ENCODE measurements at places on chromosomes 4 and X.

DNA sequence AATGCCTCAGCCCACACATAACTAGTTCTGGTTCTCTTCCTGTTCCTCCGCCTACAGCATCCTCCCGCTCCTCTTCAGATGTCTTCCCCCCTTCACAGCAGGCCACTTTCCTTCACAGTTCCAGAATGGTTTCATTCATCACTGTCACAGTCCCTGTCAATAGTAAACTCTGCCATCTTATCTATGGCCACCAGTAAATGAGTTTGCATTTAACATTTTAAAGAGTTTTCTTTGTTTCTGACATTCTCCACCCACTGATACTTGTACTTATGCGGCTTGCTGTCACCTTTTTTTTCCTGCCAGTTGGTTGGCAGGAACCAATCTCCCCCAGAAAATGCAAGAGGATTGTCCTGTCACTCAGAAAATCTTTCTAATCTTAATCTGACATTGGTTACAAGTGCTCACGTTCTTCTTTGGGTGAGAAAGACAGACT, 114.1 kb downstream of the GLUD2 start:
- no peak for DNase-seq

DNA sequence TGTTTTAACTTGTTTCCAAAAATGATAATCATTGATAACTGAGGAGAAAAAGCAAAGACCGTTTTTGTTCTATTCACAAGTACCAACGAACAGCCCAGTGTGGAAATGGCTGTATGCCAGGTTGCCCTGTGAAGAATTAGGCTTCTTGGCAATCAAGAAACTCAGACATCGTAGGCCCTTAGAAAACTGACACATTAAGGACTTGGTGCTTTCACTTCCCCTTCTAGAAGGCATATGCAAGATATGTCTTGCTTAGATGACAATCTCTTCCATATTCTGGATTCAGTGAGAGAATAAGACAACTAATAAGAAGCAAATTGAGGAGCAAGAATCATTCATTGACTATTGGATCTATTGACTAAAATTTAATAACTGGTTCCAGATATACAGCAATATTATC, 56.6 kb downstream of the ANAPC10 start:
- no peak for DNase-seq

DNA sequence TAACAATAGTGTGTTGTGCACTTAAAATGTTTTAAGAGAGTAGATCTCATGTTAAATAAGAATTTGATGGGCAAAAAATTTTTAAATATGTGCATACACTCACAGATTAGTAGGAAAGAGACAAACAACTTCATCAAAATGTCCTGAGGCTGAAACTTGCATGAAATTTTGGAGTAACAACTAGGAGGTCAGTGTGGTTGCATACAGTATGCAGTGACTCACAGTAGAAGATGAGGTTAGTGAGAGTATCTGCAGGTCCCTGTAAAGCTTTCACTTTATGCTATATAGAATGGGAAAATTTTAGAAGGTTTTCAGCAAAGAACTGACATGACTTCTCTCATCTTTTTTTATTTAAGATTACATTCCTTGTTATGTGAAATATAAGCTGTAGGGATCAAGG, 453.1 kb upstream of the KLHL4 start:
- DNase-seq, result no peak

DNA sequence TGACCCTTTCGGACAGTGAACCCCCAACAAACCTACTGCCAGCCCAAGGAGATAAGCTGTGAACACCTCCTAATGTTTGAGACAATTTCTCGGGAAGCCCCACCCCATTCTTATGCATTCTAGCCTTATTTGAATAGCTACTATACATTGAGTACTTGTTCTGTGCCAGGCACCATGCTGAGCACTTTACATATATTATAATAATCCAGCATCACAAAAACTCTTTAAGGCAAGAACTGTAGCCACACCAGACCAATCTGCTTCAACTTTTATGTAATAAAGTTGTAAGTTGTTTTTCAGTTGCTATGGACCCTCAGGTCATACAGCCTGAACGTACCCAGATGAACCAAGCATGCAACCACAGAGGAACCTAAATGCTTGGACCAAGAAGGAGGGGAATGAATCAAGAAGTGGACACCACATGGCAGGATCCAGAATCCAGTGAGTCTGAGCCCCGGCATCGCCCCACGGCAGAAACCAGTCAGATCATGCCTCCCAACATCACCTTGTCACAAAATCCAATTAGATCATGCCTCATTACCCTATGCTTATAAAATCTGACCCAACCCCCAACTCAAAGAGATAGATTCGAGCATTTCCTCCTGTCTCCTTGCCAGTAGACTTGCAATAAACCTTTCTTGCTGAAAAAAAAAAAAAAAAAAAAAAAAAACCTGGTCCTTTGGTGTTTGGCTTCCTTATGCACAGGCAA, 225.0 kb downstream of the QDPR start:
- no peak for DNase-seq

GRCh38 chr4:109497511-109497910, 62.5 kb upstream of the MCUB start:
- no peak for DNase-seq

DNA sequence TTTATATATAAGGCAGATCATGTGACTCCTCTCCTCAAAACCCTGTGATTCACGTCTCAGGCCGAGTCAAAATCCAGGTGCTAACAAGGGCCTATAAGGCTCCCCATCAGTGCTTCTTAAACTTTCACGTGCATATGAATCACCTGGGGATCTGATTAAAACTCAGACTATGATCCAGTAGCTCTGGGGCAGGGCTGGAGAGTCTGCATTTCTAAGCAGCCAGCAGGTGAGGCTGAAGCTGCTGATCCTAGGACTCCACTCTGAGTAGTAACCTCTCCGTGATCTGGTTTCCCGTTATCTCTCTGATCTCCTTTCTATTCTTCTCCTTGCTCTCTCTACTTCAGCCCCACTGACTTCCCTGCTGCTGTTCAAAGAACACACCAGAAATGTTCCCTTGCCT, 252.4 kb upstream of the RPS6KA3 start:
- DNase-seq, result no peak

DNA sequence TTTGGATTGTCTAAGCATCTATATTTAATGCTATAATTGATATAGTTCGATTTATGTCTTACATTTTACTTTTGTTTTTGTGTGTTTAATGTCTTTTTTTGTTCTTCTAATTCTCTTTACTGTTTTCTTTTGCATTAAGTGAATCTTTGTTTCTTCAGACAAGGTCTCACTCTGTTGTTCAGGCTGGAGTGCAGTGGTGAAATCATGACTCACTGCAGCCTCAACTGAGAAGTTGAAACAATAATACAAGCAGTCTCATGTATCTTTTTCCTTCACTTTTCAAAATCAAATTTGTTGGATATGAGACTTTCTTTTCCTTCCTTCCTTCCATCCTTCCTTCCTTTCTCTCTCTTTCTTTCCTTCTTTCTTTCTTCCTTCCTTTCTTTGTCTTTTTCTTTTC, 1401.6 kb downstream of the ADGRL3 start:
- DNase-seq, result no peak

DNA sequence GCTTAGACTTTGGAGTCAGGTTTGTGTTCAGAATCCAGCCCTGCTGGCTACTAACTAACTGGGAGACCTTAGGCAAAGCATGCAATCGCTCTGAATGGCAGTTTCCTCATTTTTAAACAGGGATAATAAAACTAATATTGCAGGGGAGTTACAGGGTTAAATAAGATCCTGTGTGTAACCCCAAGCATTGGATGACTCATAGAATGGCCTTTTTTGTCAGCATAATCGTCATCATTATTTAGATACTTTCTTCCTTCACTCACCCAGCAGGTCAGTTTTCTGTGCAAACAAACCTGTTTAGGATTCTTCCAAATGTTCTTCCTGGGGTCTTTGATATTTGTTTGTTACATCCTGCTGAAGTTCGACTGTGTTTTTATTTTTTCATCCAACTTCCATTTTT, 208.2 kb downstream of the EVC2 start:
- no peak for DNase-seq

DNA sequence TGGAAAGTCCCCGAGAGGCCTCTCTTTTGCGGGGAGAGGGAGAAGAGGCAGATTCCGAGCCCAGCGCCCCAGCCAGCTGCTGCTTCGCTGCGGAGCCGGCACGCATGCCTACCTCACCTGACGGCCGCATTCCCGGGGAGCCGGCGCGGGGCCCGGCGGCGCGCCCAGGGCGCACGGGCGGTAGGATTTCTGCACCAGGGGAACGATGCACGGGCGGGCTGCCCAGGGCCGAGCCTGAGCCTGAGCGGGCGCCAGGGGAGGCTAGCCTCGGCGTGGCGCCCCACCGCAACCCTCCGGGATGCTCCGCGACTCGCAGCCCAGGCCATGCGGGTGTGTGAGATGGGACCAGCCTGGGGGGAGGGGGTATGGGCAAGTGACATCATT, 81.3 kb upstream of the SCML1 start:
- DNase-seq, result no peak

DNA sequence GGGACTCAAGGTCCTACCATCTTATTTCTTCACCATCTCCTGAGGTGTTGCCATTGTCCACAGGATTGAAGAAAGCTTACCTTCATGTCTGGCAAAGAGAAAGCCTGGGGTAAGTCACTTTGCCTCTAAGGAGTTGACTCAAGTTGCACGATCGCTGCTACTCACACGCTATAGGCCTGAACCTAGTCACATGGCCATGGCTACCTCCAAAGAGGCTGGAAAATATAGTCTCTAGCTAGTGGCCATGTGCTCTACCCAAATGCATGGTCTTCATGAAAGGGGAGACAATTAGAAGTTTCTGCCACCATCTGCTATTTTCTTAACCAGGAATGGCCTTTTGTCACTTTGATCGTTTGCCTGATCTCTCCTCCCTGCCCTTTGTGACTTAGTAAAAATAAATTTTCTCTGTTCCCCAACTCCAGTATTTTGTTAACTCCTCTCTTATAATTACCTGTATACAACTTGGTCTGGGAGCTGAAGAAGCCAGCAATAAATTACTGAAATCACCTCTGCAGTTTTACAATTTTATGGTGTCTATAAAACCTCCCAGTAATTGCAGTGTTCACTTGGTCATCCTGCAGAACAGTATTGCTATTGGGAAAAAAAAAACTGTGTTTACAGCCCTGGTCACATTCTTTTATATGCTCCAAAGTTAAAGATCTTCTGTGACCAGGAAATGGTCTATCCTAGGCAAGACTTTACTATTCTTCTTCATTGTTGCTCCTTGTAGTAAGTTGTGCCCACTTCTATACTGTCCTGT, 126.7 kb upstream of the TSPAN5 start:
- no peak for DNase-seq

DNA sequence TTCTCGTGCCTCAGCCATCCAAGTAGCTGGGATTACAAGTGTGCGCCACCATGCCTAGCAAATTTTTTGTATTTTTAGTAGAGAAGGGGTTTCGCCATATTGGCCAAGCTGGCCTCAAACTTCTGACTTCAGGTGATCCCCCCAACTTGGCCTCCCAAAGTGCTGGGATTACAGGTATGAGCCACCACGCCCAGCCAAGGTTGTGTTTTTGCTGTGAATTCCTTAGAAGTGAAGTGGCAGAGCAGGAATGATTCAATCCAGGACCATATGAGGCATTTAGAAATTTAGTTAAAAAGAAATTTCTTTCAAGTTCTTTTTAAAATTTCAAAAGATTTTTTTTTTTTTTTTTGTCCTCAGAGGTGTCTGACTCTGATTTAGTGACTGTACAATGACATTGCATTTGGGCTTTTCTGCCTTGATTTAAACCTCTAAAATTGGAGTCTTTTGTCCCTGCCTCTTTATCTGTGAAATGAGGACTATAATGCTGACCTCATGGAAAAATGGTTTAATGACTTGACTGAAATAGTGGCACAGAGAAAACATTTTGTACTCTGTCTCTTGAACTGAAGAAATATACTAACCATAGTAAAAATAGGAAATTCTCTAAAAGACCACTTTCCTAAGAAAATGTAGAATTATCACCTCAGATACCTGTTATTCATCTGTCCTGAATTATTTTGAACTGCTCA, 59.9 kb downstream of the CXCL13 start:
- no peak for DNase-seq

- DNase-seq, result no peak
These were observed 673 bp downstream of the PARM1 start for GRCh38 chr4:74933562-74934015.

DNA sequence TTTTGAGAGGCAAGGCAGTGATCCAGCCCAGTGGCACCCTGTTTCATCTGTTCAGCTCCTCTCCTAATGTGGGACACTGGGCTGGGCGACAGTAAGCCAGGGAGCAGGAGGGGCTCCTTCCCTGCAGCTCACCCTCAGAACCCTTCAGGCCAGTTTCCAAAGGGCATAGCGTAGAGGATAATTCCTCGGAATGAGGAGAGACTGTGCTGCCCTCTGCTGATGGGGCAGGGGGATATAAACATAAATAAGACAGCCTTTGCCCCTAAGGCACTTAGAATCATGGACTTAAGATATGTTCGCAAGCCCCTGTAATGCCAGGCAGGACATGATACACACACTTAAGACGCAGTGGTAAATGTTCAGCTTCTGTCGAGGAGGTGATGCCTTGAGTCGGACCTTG, 27.9 kb upstream of the ZNF185 start:
- DNase-seq, result no peak

DNA sequence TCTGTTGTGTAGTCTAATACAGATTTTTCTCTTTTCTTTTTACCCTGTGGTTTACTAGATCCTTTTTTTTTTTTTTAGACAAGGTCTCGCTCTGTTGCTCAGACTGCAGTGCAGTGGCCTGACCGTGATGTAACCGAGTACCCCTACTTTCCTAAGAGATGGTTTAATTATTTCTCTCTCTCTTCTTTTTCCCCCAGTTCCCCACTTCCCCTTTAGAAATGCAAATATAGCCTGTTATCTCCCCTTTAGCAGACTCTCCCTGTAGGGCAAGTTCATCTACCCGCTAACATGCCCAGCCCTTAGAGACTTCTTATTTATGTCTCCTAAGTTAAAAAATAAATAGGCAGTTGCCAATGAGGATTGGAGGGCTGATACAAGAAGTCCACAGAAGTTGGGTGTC, 4.5 kb downstream of the SNX25 start:
- DNase-seq, result no peak

GRCh38 chrX:112851161-112851779, 10.6 kb upstream of the AMOT start:
- DNase-seq, result no peak
